ENCODE measurements at places on chromosomes 2 and 18. TPM values are rescaled to one million over a fixed set of nuclear protein-coding genes. Genes with fewer than 3 reads are reported as not detected.

Gene RAB12
- 33.1 TPM for total RNA-seq

Gene CD302
- total RNA-seq, result 2.3 TPM

Gene GDF7
- total RNA-seq, result 0.11 TPM

Gene CNGA3
- not detected for total RNA-seq

Gene C18orf54
- 7.7 TPM for total RNA-seq

Gene FAM124B
- 0.11 TPM for total RNA-seq

Gene IL36A
- total RNA-seq, result not detected

Gene CBLN2
- total RNA-seq, result 0.29 TPM

Gene TRIM43
- not detected for total RNA-seq

Gene GYPC
- total RNA-seq, result 33.4 TPM

Gene RASGRP3
- 6.7 TPM for total RNA-seq

Gene FTCDNL1
- 0.86 TPM for total RNA-seq

Gene FEV
- total RNA-seq, result not detected

Gene SETBP1
- total RNA-seq, result 1.0 TPM

Gene DOK1
- total RNA-seq, result 20.6 TPM

Gene MAPK4
- total RNA-seq, result 0.17 TPM

Gene ST8SIA3
- total RNA-seq, result not detected

Gene CHRNG
- not detected for total RNA-seq

- DNase-seq, result no peak
Observed at GRCh38 chr2:83233781-83234180, 1225.3 kb downstream of the SUCLG1 start.

GRCh38 chr2:48728840-48729239 lies 26.7 kb downstream of the LHCGR start:
- DNase-seq, result no peak

- DNase-seq, result no peak
Observed at GRCh38 chr2:234355021-234355720, 141.7 kb downstream of the ARL4C start.

DNA sequence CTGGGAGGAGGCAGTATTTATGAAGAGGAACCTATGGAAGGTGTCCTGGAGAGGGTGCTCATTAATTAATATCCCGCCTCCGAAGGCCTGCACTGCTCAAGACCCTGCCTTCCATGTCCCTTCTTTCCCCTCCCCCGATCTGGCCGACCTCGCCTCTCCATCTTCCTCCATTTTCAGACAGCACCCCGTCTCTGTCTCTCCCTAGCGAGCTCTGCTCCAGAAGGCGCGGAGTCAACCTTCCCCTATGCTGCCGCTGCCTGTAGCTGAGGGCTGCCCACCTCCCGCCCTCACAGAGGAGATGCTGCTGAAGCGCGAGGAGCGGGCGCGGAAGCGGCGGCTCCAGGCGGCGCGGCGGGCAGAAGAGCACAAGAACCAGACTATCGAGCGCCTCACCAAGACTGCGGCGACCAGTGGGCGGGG lies 1.1 kb upstream of the WBP1 start:
- DNase-seq, result no peak

DNA sequence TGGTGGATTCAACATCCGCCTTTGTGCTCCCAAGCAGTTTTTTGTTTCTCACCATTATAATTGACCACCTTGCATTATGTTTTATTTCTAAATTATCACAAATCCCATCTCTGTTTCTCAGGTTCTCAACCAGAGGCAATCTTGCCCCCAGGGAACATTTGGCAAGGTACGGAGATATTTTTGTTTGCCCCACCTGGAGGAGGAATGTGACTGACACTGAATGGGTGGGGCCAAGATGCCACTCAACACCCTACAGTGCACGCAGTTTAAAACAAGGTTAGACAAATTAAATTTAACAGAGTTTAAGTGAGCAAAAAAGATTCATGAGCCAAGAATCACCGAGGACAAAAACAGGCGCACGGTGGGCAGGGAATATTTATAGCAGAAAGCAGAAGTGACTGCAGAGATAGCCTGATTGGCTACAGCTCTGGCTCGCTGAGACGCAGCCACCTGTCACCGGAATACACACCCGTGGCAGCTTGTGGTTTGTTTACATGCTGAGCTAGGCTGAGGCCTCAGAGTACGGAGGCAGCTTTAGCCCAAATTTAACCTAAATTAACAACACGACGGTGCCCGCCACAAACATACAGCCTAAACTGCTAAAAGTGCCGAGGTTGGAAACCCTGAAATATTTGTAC lies 150.0 kb upstream of the ALKAL2 start:
- no peak for DNase-seq

GRCh38 chr2:132816234-132816633 lies 146.2 kb upstream of the LYPD1 start:
- no peak for DNase-seq

- DNase-seq, result no peak
Observed at GRCh38 chr18:48006415-48007175, 76.1 kb upstream of the SMAD2 start.

DNA sequence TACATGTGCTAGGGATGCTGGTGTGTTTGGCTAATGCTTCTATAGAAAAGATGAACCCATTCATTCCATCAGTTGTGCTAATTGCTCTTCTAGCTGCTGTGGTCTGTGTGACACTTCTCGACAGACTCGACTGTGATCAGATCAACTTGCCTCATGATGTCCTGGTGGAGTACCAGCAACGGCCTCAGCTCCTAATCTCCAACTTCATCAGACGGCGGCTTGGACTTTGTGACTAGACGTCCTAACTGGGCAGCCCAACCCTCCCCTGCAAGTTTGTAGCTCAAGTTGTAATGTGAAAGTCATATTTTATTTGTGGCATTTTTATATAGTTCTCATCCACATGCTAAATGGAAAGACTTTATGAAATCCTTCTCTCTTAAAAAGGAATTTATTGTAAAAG lies 33.0 kb downstream of the UPP2 start:
- DNase-seq, result no peak

DNA sequence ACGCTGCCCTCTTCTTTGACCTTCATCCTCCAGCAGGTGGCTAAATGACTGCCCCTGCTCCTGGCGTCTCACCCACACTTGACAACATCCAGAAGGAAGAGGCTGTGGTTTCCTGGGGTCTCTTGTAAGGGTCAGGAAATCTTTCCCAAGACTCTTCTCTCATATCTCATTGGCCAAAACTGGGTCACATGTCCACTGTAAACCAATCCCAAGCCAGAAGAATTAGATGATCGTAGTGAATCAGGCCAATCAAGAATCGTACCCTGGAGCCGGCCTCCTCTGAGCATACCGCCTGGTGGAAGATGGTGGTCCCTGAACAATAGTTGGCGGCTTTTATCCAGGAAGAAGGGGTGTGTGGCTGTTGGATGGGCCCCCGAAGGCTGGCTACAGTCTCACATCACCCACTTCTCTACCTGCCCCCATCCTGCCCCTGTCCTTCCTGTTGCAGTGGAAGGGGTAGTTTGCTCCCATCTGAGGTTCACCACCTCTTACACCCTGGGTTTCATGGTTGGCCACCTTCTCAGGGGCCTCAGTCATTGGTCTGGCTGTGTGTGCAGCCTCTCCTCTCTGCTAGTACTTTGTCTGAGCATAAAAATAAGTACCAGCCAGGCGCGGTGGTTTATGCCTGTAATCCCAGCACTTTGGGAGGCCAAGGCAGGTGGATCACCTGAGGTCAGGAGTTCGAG lies 3.8 kb downstream of the SAG start:
- no peak for DNase-seq

DNA sequence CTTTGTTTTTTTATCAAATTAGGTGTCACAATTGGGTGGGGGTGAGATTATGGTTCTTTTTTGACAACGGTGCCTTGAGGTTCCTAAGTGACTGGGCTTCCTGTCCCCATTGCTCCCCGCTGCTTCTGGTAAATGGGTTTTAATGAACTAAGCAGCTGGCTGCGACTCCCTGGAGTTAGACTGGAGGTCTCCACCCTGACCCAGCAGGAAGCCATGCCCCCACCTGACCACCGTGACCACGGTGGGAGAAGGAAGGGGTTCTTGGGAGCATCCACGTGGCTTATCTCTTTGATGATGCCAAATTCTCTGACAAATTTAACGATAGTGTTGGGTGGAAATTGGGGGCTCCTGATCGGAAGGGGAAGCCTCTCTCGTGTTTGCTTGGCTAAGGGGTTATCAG lies 12.2 kb downstream of the CNDP2 start:
- DNase-seq, result no peak

- peak; percentile 8 for DNase-seq
Observed at GRCh38 chr2:64862623-64863022, 126.6 kb upstream of the SLC1A4 start.

DNA sequence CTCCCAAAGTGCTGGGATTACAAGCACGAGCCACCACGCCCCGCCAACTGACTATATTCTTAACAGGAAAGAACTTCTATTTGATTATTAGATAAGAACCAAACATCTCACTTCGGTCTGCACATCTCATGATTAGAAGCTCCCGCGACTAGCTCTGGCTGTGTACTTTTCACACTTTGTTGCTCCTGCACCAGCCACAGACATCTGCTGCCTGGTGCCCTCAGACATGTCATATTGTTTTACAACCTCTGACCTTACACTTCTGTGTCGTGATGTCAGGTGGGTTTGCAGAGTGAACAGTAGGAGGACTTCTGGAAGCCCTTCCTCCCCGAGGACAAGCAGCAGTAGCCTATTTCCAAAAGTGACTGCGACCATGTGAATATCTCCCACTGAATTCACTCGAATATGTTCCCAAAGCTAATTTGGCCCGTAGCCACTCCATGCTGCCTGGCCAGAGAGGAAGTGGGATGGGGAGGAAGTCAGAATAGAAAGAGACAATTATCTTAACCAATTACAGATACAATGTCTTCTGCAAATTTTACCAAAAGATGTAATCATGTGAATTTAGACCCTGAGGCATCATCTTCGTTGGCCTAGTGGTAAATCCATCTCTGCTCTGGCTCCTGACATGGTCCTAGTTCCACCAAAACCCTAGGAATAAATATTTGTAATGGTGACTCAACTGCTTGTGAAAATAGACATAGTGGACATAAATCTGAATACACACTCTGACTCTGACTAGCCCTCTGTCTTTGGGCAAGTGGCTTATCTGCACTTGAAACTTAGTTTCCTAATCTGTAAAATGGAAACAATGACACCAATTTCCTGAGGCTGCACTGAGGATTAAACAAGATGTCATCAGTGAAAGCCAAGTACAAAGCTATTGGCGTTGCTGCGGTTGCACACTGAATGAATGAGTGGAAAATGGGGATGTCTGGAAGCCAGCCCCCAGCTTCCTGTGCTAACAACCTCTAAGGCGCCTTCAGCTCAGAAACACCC lies 406.1 kb downstream of the LRATD1 start:
- no peak for DNase-seq

GRCh38 chr2:239316562-239317465 lies 84.0 kb downstream of the HDAC4 start:
- DNase-seq, result peak; percentile 42

DNA sequence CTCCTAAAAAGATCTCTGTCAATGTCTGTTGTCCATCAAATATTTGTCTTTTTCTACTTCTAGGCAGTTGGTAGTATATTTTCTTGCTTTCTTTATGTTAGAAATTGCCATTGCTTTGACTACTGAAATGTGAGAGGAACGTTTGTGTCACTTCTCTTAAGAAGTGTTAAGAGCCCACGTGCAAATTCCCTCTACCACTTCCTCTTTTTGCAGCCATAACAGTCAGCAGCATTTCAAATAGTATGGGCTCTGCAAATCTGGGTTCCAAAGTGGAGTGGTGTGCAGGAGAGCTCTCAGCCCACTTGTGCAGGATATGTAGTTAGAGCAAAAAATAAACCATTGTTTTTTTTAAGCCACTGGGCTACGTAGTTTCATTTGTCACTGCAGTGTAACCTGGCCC lies 314.0 kb downstream of the MEIS1 start:
- DNase-seq, result no peak

DNA sequence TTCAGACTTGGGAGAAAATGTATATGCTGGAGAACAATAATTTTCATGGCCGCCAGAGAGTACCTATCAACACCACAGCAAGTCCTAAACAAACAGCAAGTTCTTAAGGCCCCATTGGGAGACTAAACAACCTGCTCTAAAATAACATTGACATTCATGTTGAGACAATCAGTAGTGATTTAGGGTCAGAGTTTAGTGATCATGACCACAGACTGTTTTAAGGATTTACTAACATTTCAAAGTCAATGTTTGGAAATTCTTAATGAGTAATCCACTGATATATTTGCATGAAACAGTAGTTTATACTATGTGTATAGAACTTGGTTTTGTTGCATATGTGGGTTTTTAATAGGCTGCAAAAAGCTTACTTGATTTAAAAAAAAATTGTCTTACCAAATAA lies 34.7 kb downstream of the RASGRP3 start:
- no peak for DNase-seq

- DNase-seq, result no peak
Observed at GRCh38 chr2:85706599-85707296, 12.6 kb downstream of the GNLY start.

DNA sequence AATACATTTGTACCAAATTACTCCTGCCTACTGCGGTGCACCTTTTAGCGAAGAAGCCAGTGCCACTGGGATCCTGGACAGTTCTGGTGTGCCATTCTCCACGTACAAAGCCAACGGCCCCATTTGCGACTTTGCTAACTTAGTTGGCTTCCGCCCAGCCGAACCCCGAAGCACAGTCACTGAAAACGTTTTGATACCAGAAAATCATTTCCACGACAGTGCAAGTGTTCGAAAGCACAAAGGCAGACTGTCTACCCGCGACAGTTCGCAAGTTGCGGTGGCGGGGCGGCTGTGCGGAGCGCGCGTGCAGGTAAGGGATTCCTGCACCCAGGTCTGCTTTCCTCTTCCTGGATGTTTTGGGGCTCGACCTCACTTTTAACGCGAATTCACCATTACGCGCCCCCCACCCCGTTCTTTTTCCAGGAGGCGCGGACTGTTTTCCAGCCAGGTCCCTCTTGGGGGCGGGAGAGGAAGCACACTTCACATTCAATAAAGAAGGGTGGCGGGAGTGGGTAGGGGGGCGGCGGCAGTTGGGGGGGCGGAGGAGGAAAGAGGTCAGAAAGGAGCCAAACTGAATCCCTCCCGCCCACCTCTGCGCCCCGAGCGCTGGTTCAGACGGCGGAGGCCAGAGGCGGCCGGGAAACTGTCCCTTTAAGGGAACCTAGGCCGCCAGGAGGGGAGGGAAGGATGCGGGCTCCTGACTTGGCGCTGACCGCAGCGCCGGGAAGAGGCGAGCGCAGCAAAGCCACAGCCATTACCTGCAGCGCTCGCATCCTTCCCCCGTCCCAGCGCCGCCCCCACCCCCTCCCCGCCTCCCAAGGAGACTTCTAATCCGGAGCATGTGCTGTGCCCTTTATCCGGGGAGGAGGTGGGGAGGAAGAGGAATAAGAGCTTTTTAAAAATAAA lies 107.4 kb upstream of the KCTD1 start:
- DNase-seq, result peak; percentile 73

GRCh38 chr2:207477896-207478295 lies 51.9 kb upstream of the CREB1 start:
- DNase-seq, result no peak

Measured in Daoy (cell line).